Fibroblast of lung (primary cell): ENCODE measurements at places on chromosomes 12 and 14.

DNA sequence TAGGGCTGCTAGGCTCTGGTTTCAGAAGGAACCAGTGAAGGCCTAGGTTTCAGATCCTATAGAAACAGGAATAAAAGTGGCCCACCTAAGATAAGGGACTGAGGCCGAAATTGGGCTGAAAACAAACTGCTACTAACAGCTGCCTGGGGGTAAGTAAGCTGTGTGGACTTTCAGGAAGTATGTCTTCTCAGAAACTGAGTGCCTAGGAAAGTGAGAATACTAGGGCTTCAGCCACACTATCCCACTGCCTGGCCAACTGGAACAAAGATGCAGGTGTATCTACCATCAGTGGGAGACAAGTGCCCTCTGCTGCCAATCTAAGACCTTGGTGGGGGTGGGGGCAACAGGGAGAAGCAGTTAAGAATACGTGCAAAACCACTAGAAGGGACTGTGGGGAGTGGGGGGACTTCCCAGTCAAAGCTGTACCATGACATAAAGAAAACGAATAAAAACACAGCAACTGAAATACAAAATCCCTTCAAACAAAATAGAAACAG, 82.5 kb downstream of the MED13L start:
- DNase-seq: no peak
- H3K27me3 ChIP-seq: no peaks in the 10 kb centered on the region
- H3K36me3 ChIP-seq: no peaks in the 10 kb centered on the region
- H3K4me1 ChIP-seq: no peaks in the 10 kb centered on the region

- H3K36me3 ChIP-seq: no peaks in the 10 kb centered on the region
- DNase-seq: no peak
- H3K4me1 ChIP-seq: no peaks in the 10 kb centered on the region
These were observed 394.3 kb downstream of the EGLN3 start for GRCh38 chr14:33556382-33557121.

DNA sequence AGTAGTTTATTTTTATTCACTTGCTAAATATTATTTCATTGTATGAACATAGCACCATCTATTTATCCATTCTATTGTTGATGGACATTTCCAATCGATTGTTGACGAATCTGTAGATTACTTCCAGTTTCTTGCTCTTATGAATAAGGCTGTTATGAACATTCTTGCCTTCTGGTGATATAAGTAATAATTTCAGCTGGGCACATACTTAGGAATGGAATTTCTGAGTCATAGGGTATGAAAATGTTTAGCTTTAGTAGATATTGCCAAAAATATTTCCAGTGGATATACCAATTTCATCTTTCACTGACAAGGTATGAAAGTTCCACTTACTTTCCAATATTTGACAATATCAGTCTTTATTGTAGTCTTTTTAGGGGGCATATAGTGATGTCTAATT, 468.5 kb downstream of the ETNK1 start:
- H3K36me3 ChIP-seq: no peaks in the 10 kb centered on the region
- H3K4me1 ChIP-seq: no peaks in the 10 kb centered on the region
- no peak overlapping the region for H3K27ac ChIP-seq
- H3K27me3 ChIP-seq: no peaks in the 10 kb centered on the region
- peak; percentile 46 for DNase-seq
- no peak overlapping the region for H3K4me3 ChIP-seq

- H3K36me3 ChIP-seq: no peaks in the 10 kb centered on the region
- no peaks in the 10 kb centered on the region for H3K27me3 ChIP-seq
- H3K27ac ChIP-seq: no peak overlapping the region
- DNase-seq: no peak
- no peak overlapping the region for H3K4me3 ChIP-seq
These were observed 130.8 kb downstream of the PHLDA1 start for GRCh38 chr12:75900781-75901254.

DNA sequence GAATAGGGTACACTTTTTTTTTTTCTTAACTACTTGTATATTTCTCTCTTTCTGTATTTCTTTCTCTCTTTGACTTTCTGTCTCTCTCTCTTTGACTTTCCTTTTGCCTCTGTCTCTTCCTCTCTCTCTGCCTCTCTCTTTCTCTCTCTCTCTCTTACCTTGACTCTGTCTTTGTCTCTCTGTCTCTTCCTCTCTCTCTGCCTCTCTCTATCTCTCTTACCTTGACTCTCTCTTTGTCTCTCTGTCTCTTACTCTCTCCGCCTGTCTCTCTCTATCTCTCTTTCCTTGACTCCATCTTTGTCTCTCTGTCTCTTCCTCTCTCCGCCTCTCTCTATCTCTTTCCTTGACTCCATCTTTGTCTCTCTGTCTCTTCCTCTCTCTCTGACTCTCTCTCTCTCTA, 62.4 kb upstream of the PRMT8 start:
- H3K4me1 ChIP-seq: no peaks in the 10 kb centered on the region
- no peak overlapping the region for H3K4me3 ChIP-seq
- no peaks in the 10 kb centered on the region for H3K27me3 ChIP-seq
- H3K27ac ChIP-seq: no peak overlapping the region
- H3K36me3 ChIP-seq: no peaks in the 10 kb centered on the region
